ENCODE measurements at places on chromosomes 3 and 15.

- no peak for DNase-seq
Measured at GRCh38 chr3:122112754-122113153, 57.6 kb downstream of the CD86 start.

DNA sequence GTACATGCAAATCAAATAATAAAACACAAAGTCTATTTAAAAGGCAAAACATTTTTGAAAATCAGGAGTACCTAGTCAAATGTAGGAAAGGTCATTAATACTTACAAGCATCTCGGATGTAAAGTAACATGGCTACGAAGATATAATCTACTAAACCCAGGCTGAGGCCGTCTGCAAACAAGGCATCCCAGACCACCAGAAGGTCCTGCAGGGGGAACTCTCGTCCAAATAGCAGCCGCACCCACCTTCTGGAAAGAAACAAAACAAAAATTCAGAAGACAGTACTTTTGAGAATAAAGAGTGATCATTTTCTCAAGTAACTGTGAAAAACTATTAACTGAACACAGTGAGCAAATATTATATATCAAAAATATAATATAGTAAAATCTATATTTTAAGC lies 423.1 kb downstream of the PLCL2 start:
- no peak for DNase-seq

GRCh38 chr3:100256731-100257151 lies 4.1 kb upstream of the TBC1D23 start:
- no peak for DNase-seq

GRCh38 chr3:142251951-142252350 lies 26.6 kb upstream of the GK5 start:
- DNase-seq, result no peak

DNA sequence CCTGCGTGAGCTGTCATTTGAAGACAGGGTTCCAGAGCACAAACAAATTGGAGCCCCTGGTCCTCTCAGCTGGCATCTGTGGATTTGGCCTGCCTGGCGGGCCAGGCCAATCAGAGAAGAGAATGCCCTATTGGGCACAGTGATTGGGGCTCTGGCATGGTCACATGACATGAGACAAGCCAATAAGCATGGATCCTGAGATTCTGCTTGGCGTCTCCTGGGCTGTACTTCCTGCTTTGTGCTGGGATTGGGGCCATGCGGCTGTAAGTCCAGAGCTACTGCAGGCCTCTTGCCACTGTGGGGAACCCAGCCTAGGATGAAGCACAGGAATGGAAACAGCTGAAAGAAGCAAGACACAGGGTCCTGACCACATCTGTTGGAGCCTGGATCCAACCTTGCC lies 121.4 kb downstream of the FBLN2 start:
- no peak for DNase-seq

DNA sequence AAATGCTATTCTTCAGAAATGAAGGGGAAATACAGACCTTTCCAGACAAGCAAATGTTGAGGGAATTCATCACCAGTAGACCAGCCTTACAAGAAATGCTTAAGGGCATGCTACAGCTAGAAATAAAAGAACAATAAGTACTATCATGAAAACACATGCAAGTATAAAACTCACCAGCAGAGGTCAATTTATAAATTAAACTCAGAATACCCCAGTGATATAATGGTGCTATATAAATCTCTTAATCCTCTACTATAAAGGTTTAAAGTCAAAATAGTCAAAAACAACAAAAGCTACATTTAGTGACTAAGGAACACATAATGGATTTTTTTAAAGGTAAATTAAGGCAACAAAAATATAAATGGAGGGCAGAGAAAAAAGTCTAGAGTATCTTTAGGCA lies 142.5 kb downstream of the CPNE4 start:
- no peak for DNase-seq

- DNase-seq, result no peak
Measured at GRCh38 chr15:51342227-51342999, 958 bp downstream of the GLDN start.

DNA sequence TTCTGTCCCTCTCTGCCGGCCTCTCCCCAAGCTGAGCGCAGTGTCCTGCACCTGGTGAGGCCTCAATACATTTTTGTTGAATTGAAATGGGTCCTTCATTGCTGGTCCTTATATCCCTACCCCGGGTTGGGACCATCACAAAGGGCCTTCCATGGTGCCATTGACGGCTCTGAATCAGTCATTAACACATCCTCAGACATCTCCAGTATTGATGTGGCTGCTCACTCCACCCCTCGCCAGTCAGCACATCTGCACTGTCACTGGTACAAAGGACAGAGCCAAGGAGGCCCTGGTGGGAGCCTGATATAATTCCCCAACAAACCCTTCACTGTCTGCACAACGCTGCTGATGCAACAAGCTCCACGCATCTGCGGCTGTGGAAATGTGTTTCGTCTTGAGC lies 191.6 kb upstream of the TOPAZ1 start:
- no peak for DNase-seq

GRCh38 chr15:31440754-31441311 lies 114.2 kb downstream of the KLF13 start:
- no peak for DNase-seq

GRCh38 chr15:27826902-27827714 lies 272.0 kb downstream of the OCA2 start:
- no peak for DNase-seq

GRCh38 chr3:143239031-143239430 lies 119.5 kb downstream of the CHST2 start:
- no peak for DNase-seq

DNA sequence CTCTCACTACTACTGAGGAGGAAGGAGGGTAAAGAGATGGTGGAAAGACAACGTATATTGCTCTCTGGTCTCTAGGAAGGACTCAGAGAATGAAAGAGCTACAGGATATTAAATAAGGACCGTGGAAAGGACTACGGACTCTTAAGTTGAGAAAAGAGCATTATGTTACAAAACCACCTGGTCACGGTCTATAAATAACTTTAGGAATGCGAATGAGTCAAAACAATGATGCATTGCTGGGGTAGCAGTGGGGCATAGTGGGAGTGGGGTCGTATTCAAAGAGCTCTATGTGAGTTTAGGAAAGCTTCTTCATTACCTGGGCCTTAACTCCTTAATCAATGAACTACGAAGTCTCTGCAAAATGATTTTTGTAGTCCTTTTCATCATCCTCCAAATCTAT lies 295.7 kb upstream of the SOX14 start:
- DNase-seq, result no peak

- no peak for DNase-seq
Measured at GRCh38 chr3:101170806-101171558, 149.4 kb downstream of the IMPG2 start.

- no peak for DNase-seq
Measured at GRCh38 chr3:55197021-55197420, 269.2 kb upstream of the LRTM1 start.

- no peak for DNase-seq
Measured at GRCh38 chr3:25428789-25429335, 799 bp downstream of the RARB start.

DNA sequence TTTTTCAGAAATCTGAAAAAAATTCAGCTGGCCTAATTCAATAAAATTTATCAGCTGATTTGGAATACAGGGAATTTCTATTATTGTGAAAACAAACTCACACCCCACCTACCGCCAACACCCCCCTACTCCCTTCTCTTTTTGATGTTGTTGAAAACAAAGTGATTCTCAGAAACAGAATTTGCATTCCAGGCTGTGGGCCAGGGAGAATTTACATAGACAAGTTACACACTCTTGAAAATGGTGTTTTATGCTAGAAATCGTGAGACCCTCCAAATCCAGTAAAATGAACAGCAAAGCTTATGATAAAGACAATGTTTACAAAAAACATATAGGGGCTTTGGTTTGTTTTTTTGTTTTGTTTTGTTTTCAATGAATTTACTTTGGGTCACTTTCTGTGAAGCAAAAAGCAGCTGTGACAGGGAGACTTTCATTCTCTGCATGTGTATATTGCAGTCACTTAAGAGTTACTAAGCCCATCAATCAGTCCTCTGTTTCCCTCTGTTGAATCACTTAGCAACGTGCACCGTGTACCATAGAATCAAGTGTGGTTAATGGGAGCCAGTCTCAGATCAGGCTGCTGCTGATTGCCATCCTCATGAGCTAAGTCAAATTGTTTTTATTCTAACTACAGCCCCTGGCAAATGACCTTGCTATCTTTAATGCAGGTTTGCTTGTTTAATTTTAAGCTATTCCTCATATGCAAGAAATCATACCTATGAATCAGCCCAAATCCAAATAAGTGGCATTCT lies 159.8 kb downstream of the ALCAM start:
- no peak for DNase-seq

DNA sequence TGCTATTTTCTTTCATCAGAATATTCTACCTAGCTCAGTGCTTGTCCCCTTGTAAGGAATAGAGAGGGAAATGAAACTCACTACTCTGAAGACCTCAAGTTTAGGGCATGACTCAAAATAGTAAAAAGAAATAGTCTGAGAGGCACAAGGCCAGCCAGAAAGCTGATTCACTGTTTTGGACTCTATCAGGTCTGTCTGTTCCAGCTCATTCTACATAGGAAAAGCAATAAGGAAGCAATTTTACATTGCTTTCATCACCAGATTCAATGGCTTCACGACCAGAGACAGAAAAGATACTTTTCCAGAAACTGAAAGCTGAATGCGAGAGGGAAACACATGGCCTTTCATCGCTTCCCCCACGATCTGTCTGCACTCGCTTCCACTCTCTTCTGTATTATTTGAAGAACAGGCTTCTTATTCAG lies 276.0 kb downstream of the GBE1 start:
- DNase-seq, result no peak

DNA sequence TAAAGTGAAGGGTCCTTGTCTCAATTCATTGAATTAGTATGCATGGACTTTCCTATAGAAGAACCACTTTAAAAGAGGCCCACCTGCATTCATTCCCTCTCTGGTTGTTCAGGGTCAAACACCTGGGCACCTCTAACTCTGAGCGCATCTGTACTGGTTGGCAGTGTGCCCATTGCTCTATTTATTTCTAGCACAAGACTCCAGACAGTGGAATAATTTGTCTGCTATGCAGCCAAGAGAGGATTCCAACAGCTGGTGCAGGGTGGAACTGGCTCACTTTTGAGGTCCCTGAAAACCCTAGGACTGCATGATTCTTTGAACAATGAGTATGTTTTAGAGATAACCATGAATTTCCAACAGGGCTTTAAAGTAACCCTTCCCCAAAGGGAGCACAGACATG lies 57.9 kb downstream of the CCDC33 start:
- DNase-seq, result no peak

DNA sequence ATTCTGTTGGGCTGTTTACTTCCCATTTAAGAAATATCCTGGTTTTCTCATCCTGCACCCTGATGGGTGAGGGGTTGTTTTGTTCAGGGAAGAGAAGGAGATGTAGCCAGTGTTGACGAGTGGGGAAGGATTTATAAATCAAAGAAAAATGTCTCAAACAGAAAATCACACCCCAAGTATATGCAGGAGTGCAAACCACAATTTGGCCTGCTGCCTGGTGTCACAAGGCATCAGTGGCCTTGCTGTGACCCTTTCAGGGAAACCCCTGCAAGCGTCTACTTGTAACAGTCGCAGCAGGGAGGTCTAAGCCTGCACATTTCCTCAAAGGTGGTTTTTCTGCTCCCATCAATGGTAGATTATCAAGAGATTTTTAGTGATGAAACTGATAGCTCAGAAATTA lies 132.6 kb upstream of the LRRN1 start:
- DNase-seq, result no peak

- DNase-seq, result no peak
Measured at GRCh38 chr3:98038876-98039275, 3.8 kb upstream of the GABRR3 start.

- DNase-seq, result no peak
Measured at GRCh38 chr3:187516446-187517185, 148.4 kb downstream of the RTP4 start.

GRCh38 chr3:54087581-54088410 lies 34.6 kb upstream of the CACNA2D3 start:
- no peak for DNase-seq

DNA sequence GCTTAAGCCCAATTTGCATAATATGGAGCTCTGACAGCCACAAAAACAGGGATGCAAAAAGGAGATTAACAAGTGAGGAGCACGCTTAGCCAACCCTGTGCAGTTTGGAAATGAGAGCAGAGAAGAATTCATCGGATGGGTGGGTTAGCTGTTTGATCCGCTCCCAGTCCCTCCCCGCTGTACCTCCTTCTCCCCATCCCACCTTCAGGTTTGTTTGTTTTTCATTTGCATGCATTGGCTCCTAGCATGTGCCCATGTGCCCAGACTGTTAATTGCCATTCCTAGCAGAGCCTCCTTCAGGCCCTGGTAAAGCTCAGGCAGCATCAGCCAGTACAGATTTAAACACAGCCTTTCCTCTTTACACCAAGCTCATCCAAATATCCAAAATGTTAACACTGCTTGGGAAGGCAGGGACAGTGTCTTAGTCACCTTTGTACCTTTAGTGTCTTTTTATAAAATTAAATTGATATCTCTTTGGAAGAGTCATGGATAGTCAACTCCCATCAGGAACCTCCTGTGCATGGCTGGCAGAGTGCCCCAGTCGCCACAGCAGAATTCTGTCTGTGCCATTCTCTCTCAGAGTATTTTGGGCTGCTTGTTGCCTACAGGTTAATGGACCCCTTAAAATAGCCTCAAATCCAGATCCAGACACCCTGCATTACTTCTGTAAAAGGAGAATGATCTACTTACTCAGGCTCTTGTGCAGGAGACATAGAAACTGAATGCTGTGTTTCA lies 244.2 kb downstream of the LSAMP start:
- no peak for DNase-seq

- no peak for DNase-seq
Measured at GRCh38 chr3:123287962-123288302, 86.2 kb downstream of the SEC22A start.

- no peak for DNase-seq
Measured at GRCh38 chr3:39127908-39128304, 20.4 kb downstream of the TTC21A start.

DNA sequence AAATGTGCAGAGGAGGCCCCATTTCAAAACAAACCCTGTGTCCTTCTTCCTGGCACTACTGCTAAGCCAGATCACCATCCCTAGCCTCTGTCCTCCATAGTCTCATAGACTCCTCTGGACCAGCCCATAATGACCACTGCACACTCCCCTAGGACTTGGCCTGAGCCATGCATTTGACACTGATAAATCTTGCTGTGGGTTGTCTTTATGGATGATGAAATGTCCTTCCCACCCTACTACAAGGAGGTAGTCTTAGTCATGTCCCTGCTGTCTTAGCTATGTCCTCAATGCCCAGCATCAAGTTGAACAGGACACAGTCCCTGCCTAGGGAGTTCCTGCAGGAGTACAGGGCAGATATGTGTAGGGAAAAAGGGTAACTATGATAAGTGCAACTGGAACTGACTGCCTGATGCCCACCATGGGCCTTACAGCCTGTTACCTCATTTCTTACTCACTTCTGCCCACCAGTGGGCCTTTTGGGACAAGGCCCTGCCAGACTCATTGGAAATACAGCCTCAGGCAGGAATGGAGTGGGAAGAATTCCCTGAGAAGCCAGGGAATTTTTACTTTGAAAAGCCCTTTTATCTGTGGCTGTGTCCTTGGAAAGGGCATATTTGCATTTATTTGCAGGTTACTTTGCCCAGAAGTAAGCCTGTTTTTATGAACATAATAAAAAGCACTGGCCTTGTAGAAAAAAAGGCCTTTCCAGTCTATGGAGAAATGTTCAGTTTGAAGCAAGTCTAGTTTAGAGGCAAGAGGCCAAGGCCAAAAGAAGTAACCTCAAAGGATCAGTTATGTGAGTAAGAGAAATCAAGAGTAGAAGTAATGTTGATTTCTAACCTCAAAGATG lies 199.6 kb upstream of the EIF1B start:
- no peak for DNase-seq

GRCh38 chr3:113264283-113265131 lies 53.1 kb downstream of the BOC start:
- no peak for DNase-seq

GRCh38 chr15:87866961-87867360 lies 389.6 kb downstream of the NTRK3 start:
- no peak for DNase-seq

GRCh38 chr3:6921066-6921465 lies 60.2 kb downstream of the GRM7 start:
- DNase-seq, result no peak

All from stimulated activated CD8-positive, alpha-beta memory T cell treated with anti-CD3 and anti-CD28 coated beads, Interleukin-15, amount 100 ng/mL, for 4 hours (primary cell).